WTC11 (cell line): ENCODE measurements at places on chromosomes 5 and 9.

GRCh38 chr5:36346896-36347690 lies 45.4 kb upstream of the RANBP3L start:
- no peak for DNase-seq

GRCh38 chr5:10539687-10539998 lies 24.2 kb upstream of the ANKRD33B start:
- no peak for DNase-seq

- no peak for DNase-seq
These were observed 88.6 kb upstream of the CDKN2B start for GRCh38 chr9:22097707-22098106.

DNA sequence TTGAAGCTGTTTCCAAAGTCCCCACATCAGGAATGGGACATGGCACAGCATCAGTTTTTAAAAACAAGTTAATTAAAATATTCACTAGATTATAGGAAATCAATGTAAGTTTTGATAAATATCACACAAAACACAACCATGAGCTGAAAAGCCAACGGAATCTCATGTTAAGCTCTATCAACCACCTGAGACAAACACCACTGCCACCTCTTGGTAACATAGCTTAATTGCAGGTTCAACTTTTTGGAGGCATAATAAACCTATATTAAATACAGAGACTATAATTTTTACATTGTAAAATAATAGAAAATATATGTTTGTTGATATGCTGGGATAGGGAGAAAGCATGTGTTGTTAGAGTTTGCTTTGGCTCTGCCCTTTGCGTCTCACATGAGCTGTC lies 126.1 kb downstream of the SV2C start:
- no peak for DNase-seq

DNA sequence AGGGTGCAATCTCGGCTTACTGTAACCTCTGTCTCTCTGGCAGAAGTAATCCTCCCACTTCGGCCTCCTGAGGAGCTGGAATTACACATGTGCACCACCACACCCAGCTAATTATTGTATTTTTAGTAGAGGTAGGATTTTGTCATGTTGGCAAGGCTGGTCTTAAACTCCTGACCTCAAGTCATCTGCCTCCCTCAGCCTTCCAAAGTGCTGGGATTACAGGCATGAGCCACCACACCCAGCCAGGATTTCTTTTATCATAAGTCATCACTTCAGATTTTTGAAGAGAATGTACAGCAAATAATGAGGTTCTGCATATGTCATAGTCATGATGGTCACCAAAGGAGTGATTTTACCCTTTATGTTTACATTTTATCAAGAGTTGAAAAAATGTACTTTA lies 108.1 kb downstream of the GCNT1 start:
- no peak for DNase-seq

GRCh38 chr5:8884029-8884428 lies 661.8 kb downstream of the SEMA5A start:
- DNase-seq, result no peak

DNA sequence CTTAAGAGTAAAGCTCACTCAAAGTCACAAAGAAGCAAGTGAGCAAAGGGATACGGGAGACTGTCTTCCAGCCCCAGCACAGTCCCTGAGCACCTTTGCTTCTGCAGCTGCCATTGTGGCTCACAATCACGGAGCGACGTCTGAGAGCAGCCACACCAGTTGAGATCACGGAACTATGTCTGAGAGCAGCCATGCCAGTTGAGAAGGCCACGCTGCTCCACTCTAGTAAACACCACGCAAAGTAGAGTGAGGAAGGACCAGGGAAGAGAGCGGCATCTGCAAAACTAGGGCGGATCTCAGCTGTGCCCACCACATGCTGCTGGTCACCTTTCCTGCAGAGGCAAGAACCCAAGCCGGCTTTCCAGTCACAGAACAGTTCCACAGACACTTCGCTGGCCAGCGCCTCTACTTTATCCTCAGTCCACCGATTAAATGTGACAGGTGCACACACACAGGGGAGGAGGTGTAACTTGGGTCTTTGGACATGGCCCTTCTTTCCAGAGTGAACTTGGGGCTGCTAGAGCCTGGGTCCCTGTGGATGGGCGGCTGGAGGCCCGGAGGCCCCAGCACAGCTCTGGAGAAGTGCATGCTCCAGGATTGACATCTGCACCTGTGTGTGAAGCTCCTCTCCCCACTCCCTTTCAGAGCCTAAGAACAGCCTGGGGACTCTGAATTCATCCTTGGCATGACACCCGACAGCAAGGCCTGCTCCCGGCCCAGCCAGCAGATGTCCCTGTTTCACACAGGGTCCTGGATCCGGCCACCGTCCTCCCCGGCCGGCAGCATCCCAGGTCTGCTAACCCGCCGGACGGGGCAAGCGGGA lies 324.9 kb upstream of the IRX4 start:
- peak; percentile 82 for DNase-seq

DNA sequence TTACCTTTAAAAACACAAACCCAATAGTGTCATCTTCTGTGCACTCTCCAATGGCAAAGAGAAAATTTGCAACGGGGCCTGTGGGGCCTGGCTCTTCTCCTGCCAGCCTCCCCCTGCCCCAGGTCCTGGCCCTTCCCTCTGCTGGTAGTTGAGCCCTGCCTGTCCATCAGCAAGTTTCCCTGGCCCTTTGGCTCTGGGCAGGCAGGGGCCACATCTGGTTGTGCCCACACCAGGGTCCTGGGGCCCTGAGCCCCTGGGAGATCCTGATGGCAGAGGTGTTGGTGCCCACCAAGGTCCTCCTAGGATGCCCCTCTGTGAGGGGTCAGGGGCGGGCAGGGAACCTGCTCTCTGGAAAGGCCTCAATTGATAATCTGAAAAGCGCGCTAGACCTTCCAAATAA lies 157.3 kb downstream of the DAB2IP start:
- DNase-seq, result no peak

- DNase-seq, result no peak
These were observed 16.1 kb upstream of the CMBL start for GRCh38 chr5:10323588-10324488.

DNA sequence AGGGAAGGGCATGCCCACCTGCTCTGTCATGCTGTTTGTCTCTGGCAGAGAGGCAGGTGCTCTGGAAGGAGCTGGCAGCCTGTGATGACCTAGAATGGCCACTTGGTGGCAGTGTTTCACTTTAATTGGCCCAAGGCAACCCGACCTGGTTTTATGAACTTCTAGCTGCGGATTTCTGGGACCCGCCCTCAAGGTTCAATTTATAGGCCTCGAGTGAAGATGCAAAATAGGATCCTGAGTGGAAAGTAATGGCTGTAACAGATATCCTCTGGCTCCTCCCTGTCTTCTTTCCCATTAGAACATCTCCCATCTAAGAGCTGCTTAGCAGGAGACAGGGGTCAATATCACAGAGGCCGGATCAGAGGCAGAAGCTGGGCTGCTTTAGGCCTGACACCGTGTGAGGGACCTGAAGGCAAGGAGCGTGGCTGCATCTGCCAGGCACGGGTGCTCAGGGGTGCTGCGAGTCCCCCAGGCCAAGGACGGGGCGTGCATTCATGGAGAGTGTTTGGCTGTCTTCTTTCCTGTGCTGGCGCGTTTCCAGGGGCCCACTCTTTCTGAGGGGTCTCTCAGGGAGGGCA lies 56.7 kb upstream of the SLC28A3 start:
- peak; percentile 77 for DNase-seq

GRCh38 chr9:136189394-136190236 lies 15.3 kb downstream of the LHX3 start:
- DNase-seq, result peak; percentile 9

DNA sequence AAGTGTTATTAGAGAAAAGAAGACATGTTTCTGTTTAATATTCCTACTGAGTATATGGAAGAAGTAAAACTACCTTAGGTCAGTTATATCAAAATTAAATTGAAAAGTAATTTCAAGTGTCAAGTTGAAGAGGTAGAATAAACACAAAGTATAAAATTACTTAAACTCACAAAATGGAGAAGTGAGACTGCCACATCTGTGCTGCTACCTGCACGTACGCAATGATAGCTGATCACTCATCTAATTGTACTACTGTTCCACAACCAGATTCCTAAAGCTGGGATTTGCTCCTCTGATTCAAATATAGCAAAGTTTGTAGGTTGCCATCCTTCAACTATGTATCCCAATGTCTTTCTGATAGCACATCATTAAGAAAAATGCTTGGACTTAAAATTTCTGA lies 24.8 kb downstream of the EQTN start:
- DNase-seq, result no peak

DNA sequence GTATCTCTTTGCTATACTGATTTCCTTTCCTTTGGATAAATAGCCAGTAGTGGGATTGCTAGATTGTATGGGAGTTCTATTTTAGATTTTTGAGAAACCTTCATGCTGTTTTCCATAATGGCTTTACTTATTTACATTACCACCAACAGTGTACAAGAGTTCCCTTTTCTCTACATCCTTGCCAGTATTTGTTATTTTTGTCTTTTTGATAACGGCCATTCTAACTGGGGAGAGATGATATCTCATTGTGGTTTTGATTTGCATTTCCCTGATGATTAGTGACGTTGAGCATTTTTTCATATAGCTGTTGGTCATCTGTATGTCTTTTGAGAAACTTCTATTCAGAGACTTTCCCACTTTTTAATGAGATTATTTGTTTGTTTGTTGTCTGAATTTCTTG lies 25.8 kb downstream of the NADK2 start:
- no peak for DNase-seq

GRCh38 chr5:168169791-168170190 lies 121.7 kb upstream of the WWC1 start:
- no peak for DNase-seq

DNA sequence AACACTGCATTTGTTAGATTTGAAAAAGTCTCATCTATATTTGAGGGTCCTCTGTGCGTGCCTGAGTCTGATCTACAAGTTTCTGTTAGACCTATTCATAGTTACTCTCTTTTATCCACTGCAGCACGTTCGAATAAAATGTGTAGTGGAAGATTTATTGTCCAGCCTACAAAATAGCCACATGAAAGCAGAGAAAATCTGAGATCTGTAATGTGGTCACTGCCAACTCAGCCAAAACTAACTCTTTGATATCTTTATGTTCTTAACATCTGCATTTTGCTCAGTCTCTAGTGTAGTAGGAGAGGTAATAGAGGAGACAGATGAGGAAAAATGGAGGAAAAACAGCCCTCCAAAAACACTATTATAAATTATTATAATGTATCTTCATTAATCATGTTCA lies 354.0 kb downstream of the NPR3 start:
- DNase-seq, result no peak

GRCh38 chr5:140131967-140132409 lies 6.3 kb downstream of the IGIP start:
- no peak for DNase-seq

DNA sequence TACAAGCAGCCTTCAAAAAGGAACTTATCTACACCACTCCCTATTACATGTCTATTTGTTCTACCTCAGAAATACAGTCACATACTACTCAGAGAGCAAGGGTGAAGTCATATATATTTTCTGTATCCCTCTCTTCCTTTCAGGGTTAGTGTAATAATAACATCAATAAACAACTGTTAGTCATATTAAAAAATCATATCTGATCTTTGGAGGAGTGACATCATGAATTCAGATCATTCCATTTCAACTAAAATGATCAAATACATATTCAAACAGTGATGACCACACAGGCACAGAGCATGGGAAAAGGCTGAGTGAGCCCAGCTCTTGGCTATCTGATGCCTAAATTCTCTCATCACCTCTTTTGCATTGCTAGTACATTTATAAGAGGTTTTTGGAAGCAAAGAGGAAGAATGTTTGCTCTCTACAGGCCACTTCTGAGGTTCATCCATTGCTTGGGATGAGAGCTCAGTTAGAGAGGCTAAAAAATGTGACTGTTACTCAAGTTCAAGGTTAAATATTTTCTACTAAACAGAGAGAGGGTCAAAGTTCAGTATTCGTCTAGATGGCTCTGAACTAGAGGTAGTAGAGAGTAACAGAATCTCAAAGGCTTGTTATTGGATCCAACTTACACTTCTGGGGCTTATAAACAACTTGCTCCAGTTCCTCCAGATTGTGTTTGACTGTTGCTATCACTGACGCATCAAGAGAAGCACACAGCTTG lies 39.0 kb downstream of the RIGI start:
- DNase-seq, result no peak

GRCh38 chr5:173331956-173332479 lies 3.8 kb upstream of the STC2 start:
- DNase-seq, result peak; percentile 89

- no peak for DNase-seq
These were observed 47.9 kb downstream of the MFAP3 start for GRCh38 chr5:154086641-154087040.

DNA sequence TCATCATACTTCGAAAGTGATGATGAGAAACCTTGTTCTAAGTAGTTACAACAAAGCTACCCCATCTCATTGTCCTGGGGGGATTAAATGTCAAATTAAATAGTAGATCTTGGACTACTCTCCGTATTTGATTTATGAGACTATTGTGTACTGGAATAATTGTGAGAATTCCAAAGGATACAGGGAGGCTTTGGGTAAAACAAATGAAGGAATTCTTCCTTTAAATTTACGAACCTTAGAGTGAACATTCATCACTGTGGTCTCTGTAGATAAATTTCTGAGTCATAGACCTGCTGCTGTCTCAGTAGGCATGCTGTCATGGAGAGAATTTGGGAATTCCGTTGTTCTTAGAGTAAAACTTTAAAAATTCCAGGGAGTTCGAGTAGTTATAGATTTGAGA lies 836.2 kb downstream of the DNAH5 start:
- no peak for DNase-seq

- DNase-seq, result peak; percentile 45
These were observed 550 bp downstream of the CORO2A start for GRCh38 chr9:98191671-98192502.

DNA sequence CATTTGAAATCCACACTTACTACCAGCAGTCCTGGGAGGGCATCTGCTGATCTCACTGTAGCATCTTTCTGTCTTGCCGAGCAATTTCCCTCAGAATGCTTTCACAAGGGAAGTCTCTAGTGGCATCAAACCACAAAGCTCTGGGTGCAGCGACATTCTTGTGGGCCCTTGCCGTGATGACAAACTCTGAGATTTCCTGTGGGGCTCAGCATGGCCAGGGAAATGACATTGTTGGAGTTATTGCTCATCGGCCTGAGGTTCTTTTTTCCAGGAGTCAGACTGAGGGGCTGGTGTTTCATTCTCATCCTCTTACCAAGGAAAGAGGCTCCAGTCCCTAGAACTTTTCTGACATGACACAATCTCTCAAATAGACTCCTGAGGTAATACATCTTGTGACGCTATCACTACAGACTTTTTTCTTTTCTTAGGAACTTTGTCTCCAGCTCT lies 51.4 kb downstream of the PFDN1 start:
- DNase-seq, result no peak

- no peak for DNase-seq
These were observed 11.4 kb upstream of the DNAH5 start for GRCh38 chr5:13955896-13956295.

GRCh38 chr5:1099926-1100663 lies 11.8 kb downstream of the SLC12A7 start:
- no peak for DNase-seq
